ENCODE measurements at places on chromosomes 13 and 19. TPM values are rescaled to one million over a fixed set of nuclear protein-coding genes. Genes with fewer than 3 reads are reported as not detected.

- no peak for DNase-seq
- no peak overlapping the region for H3K4me3 ChIP-seq
- no peaks in the 10 kb centered on the region for H3K4me1 ChIP-seq
- H3K27ac ChIP-seq, result no peak overlapping the region
These were observed 72.9 kb upstream of the GPR183 start for GRCh38 chr13:99379856-99380801.

- H3K4me1 ChIP-seq, result peaks cover 13% of the 10 kb centered on the region
- no peaks in the 10 kb centered on the region for H3K36me3 ChIP-seq
- H3K27me3 ChIP-seq, result peaks cover 56% of the 10 kb centered on the region
- H3K4me3 ChIP-seq, result no peak overlapping the region
These were observed 7.7 kb downstream of the A1BG start for GRCh38 chr19:58345558-58345957.

DNA sequence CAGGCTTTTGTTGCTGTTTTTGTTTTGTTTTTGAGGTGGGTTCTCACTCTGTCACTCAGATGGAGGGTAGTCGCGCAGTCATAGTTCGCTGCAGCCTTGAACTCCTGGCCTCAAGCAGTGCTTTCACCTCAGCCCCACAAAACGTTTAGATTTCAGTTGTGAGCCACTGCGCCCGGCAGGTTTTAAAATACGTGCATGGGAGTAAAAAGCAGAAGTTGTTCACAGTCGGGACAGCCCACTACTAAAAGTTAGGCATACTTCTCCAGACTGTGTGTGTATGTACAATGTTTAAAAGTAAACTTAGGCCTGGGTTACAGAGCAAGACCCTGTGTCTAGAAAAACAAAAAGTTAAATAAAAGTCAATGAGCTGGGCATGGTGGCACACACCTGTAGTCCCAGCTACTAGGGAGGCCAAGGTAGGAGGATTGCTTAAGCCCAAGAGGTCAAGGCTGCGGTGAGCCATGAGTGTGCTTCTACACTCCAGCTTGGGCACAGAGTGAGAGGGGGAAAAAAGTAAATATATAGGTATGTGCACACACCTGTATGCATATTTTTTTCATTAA lies 6.1 kb downstream of the SAFB start:
- H3K4me3 ChIP-seq, result no peak overlapping the region
- peaks cover 23% of the 10 kb centered on the region for H3K36me3 ChIP-seq
- DNase-seq, result no peak
- H3K4me1 ChIP-seq, result peaks cover 95% of the 10 kb centered on the region
- peak overlapping the region; percentile 46 for H3K27ac ChIP-seq
- H3K27me3 ChIP-seq, result no peaks in the 10 kb centered on the region

GRCh38 chr19:42831221-42832019 lies 48.1 kb downstream of the PSG1 start:
- DNase-seq, result no peak
- no peaks in the 10 kb centered on the region for H3K4me1 ChIP-seq
- no peak overlapping the region for H3K4me3 ChIP-seq
- H3K27me3 ChIP-seq, result no peaks in the 10 kb centered on the region
- H3K27ac ChIP-seq, result no peak overlapping the region

DNA sequence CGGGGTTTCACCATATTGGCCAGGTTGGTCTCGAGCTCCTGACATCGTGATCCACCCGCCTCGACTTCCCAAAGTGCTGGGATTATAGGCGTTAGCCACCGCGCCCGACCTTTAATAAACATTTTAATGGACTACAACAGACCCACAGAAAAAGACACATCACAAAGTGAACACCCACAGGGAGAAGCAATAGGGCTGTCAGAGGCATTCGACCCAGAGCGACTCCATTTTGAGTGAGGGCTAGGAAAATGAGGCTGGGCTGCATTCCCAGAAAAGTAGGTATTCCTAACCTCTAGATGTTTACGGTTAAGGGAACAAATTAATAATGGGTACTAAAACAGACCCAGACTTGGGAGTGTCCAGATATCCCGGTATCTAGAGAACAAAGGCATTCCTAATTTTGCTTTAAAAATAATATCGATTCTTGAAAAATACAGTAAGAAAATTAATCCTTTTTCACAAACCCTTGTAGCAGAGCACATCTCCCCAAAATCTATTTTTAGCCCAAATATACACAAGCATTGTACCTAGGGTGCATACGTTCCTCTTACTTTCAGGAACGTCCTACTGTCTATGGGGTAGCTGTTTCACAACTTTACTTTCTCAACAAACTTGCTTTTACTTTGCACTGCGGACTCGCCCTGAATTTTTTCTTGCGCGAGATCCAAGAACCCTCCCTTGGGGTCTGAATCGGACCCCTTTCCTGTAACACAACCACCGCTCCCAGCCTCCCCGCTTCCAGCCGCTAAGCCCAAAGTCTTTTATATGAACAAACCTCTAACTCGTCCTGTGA lies 811 bp upstream of the ZNF8 start:
- H3K4me3 ChIP-seq, result peak overlapping the region; percentile 76
- peak overlapping the region; percentile 91 for H3K27ac ChIP-seq
- peaks cover 27% of the 10 kb centered on the region for H3K36me3 ChIP-seq
- H3K4me1 ChIP-seq, result peaks cover 23% of the 10 kb centered on the region
- no peaks in the 10 kb centered on the region for H3K27me3 ChIP-seq
- no peak for DNase-seq

TNNT1 gene
- 2.2 TPM for total RNA-seq

DNA sequence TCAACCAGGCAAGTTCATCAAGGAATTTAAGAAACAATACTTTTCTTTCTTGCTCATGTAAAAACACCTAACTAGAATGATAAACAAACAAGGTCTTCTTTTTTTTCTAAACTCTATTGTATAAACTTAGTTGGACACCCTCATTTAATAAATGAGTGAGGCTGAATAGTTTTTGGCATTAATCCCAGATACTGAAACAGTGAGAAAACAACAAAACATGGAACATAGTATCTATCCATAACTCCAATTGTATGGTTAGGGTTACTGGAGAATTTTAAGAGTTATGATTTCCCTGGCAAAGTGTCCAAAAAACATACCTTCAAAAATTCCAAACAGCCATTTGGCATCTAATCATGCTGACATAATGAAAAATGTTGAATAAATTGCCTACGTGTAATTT lies 5.8 kb upstream of the POMP start:
- H3K4me3 ChIP-seq, result no peak overlapping the region
- DNase-seq, result no peak
- H3K36me3 ChIP-seq, result no peaks in the 10 kb centered on the region
- peaks cover 34% of the 10 kb centered on the region for H3K4me1 ChIP-seq
- no peak overlapping the region for H3K27ac ChIP-seq
- no peaks in the 10 kb centered on the region for H3K27me3 ChIP-seq

GRCh38 chr13:51222037-51222685 lies at the start of gene FAM124A:
TSS of gene FAM124A (plus strand) at chr13:51222398. CDS start at chr13:51222502, 104 bp downstream.
- DNase-seq, result peak; percentile 75
- H3K36me3 ChIP-seq, result no peaks in the 10 kb centered on the region
- H3K4me3 ChIP-seq, result peak within 1 kb of the TSS; percentile 71
- peak within 1 kb of the TSS; percentile 87 for H3K27ac ChIP-seq
- peaks cover 44% of the 10 kb centered on the region for H3K4me1 ChIP-seq

GCDH gene
- 24.7 TPM for total RNA-seq

GRCh38 chr19:14632286-14632685 lies 42.4 kb downstream of the ADGRE3 start:
- no peaks in the 10 kb centered on the region for H3K36me3 ChIP-seq
- H3K27ac ChIP-seq, result no peak overlapping the region
- no peak for DNase-seq
- no peaks in the 10 kb centered on the region for H3K27me3 ChIP-seq
- H3K4me1 ChIP-seq, result no peaks in the 10 kb centered on the region

NKG7 gene
- 1.2 TPM for total RNA-seq

RXFP2 gene
- total RNA-seq, result not detected

IFT88 gene
- 17.3 TPM for total RNA-seq

- H3K4me3 ChIP-seq, result no peak overlapping the region
- H3K27ac ChIP-seq, result no peak overlapping the region
- DNase-seq, result no peak
These were observed 93.6 kb downstream of the WTIP start for GRCh38 chr19:34575206-34575605.

DNA sequence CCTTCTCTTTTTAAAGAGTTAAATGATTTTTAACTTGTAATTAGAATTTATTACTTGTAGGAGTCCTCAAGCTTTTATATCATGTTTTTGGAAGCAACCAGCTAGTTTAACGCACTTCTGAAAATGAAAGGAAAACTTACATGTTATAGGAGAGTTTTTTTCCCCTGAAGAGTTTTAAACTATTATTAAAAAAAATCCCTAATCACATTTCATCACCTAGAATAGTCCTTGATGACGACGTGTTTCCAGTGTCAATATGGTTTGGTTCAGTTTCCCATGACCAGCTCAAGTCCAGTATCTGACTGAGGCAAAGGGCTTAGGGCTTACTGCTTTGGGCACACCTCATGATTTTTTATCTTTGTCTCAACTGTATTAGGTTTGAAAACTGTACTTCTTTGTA lies 36.0 kb downstream of the URI1 start:
- H3K36me3 ChIP-seq, result no peaks in the 10 kb centered on the region
- H3K4me3 ChIP-seq, result no peak overlapping the region
- no peak overlapping the region for H3K27ac ChIP-seq
- DNase-seq, result no peak
- H3K27me3 ChIP-seq, result no peaks in the 10 kb centered on the region
- peaks cover 13% of the 10 kb centered on the region for H3K4me1 ChIP-seq

DNA sequence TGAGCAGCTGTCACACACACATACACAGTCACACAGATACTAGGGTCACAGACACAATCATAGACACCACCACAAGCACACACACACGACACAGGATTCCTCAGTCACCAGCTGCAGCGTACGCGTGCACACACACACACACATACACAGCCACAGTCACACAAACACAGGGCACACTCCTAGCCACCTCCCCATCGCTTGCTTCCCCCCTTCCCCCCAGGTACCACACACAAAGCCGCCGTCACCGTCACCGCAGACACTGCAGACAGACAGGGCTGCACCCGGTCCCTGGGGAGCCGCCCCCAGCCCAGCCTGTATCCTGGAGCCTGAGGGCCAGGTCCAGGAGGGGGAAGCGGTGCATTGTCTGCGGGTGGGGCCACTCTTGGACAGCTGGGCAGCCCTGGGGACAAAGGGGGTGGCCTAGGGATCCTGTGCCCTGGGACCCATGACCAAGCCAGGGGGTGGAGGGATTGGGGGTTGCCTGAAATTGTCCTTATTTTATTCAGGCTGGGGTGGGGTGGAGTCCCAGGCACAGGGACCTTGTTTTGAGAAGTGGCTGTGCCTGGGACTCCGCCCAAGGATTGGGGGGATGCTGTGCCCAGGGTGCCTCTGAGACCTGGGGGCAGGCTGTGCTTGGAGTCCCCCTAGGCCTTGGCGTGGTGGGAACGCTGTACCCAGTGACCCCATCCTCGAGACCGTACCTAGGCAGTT lies 957 bp downstream of the NUMBL start:
- no peaks in the 10 kb centered on the region for H3K36me3 ChIP-seq
- H3K4me3 ChIP-seq, result peak overlapping the region; percentile 75
- H3K4me1 ChIP-seq, result peaks cover 38% of the 10 kb centered on the region
- H3K27me3 ChIP-seq, result no peaks in the 10 kb centered on the region
- H3K27ac ChIP-seq, result peak overlapping the region; percentile 95

DNA sequence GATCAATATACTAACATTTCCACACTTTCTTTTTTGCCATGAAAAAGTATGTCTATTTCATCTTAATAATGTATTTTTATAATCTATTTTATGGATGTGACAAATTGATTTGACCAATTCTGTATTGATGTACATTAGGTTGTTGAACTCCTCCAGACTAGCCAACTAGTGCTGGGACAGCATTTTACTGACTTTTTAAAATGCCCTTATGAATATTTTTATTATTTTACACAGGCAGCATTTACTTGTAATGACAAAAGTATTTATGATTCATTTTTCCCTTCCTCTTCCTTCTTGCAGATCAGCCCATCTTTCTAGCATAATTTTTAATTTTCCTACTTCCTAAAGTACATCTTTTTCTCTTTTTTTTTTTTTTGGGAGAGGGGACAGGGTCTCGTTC lies 918 bp upstream of the FUZ start:
- no peaks in the 10 kb centered on the region for H3K36me3 ChIP-seq
- H3K27ac ChIP-seq, result peak overlapping the region; percentile 86
- H3K4me1 ChIP-seq, result peaks cover 35% of the 10 kb centered on the region
- DNase-seq, result no peak
- no peaks in the 10 kb centered on the region for H3K27me3 ChIP-seq
- peak overlapping the region; percentile 72 for H3K4me3 ChIP-seq

- no peak for DNase-seq
- H3K4me1 ChIP-seq, result no peaks in the 10 kb centered on the region
- H3K4me3 ChIP-seq, result no peak overlapping the region
- no peaks in the 10 kb centered on the region for H3K36me3 ChIP-seq
- H3K27ac ChIP-seq, result no peak overlapping the region
- H3K27me3 ChIP-seq, result no peaks in the 10 kb centered on the region
These were observed 190.5 kb downstream of the NDFIP2 start for GRCh38 chr13:79671420-79671819.

CYP2A7 gene
- total RNA-seq, result not detected

DNA sequence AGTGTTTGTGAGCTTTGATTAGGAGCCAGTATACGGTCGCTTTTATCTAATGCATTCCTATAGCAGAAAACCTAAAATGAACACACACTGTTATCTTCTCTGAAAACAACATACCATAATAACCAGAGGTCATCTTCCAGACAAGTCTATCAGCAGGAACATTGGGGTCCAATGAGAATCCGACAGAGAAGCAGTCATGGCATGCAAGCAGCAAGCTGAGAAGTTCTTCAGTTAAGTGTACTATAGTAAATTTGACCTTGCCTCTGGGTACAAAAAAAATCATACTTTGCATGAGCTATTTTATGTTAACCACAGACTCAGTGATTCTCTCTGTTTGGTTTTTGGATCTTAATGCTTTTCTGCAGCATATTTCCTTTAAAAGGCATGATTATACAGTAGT lies 1505.1 kb downstream of the PCDH9 start:
- H3K4me3 ChIP-seq, result no peak overlapping the region
- H3K27ac ChIP-seq, result no peak overlapping the region

DNA sequence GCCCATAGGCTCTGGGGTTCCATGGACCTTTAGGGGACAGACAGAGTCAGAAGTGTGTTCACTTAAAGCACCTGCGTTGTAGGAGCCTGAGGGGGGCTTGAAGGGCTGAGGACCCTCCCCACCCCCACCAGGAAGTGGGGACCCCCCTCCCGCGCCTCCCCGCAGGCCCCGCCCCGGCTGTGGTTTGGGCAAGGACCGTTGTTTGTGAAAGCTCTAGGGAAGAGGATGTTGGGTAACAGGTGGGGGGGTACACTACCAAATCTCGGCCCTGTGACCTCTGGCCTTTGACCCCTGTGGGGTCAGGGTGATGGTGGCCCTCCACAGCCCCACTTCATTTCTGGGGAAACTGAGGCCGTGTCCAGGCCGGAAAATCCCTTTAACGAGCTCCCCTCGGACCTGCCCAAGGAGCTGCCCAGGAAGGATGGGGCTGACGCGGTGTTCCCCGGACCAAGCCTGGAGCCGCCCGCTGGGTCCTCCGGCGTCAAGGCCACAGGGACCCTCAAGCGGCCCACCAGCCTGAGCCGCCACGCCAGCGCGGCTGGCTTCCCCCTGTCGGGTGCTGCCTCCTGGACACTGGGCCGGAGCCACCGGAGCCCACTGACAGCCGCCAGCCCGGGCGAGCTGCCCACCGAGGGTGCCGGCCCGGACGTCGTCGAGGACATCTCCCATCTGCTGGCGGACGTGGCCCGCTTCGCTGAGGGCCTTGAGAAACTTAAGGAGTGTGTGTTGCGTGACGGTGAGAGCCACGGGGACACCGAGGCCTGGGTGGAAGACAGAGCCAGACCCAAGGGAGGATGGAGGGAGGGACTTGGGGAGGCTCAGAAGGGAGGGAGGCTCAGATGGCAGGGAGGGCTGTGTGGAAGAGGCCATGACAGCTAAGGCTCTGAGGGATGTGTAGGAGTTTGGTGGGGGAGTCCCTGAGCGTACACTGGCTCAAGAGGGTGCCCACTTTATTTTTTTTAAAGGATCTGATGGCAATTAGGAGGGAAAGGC lies 1.3 kb downstream of the ARHGAP45 start:
- peak overlapping the region; percentile 43 for H3K4me3 ChIP-seq
- no peaks in the 10 kb centered on the region for H3K4me1 ChIP-seq
- H3K36me3 ChIP-seq, result no peaks in the 10 kb centered on the region
- H3K27ac ChIP-seq, result peak overlapping the region; percentile 56

All from sigmoid colon (tissue), 7 donors.